ENCODE measurements at places on chromosomes 1 and 21.
A peak's percentile ranks its signal among the peaks of the same experiment; 100 is the strongest.

GRCh38 chr1:113538225-113538624, 147.9 kb downstream of the MAGI3 start:
- DNase-seq: no peak

DNA sequence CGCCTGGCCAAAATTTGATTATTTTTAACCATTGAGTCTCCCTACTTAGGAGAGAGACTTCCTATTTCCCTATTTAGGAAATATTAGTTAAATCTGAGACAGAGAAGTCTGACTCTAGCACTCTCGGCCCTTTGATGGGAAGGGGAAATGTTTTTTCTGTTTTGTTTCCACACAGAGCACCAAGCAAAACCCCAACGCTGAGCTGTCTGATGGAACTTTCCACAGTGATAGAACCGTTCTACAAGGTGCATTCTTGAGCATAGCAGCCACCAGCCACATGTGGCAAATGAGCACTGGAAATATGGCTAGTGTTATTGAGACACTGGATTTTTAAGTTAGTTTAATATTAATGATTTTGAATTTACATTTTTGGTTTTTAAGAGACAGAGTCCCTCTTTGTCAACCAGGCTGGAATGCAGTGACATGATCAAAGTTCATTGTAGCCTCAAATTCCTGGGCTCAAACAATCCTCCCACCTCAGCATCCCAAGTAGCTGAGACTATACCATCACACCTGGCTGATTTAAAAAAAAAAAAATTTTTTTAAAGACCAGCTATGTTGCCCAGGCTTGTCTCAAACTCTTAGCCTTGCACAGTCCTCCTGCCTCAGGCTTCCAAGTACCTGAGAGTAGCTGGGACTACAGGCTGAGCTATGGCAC, 77.3 kb upstream of the GALNT2 start:
- DNase-seq: no peak

DNA sequence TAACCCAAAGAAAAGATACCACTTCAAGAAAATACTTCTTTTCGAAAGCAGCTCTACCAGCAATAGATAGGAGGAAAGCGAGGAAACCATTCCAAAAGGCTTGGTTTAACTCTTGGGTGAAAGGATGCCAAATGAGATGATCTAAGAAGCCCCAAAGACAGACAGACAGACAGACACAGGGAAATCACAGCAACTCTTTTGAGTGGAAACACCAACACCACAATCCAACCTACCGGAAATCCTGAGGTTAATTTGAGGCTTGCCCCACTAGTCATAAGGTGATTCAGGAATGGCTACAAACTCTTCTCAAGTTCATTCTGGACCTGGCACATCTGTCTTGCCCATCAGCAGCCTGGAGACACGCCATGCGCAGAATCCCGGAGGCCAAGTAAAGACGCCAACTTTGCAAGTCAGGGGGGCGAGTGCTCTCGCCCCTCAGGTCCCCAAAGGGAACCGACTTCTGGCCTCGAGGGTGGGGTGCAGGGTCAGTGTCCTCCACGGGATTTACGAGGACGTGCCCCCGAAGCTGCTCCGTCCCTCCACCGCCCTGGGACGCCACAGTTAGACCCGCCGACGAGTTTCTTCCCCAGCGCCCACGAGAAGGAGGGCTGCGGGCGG, 778 bp downstream of the EVI5 start:
- peak; percentile 20 for DNase-seq

- no peak for DNase-seq
Measured at GRCh38 chr1:222732216-222733159, 4.5 kb upstream of the FAM177B start.

GRCh38 chr1:67570486-67571143, 114.4 kb upstream of the GADD45A start:
- no peak for DNase-seq

GRCh38 chr1:6724517-6725141, 23.0 kb upstream of the DNAJC11 start:
- DNase-seq: no peak

DNA sequence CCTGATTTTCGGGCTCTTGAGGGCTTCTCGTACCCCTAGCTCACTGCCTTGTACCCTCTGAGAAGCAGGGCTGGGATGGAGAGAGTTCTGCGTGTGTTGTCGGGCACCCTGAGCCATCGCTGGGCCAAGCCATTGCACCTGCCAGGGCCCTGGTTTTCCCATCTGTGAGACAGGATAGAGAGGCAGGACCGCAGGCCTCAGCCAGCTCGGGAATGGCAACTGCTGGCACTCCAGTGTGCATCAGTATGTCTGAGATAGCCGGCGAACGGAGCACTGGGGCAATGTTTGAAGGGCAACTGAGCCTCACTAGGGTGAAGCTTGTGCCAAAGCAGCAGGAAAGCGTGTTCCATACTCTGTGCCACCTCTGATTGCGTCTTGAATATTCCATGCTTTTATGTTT, 66.9 kb downstream of the TENT5C start:
- DNase-seq: no peak

- no peak for DNase-seq
Measured at GRCh38 chr21:14926186-14926585, 138.6 kb downstream of the NRIP1 start.

DNA sequence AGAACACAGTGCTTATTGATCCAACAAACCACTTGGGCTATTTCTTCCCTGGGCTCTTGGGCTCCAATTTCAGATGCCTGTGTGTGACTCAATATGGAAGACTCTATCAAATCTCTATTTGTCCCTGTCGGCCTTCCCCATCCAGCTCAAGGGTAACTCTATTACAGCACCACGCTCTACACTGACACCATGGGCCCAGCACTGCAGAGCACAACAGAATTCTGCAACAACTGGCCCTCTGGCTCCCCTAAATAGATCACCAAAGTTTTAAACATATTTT, 51.7 kb downstream of the CAPZB start:
- no peak for DNase-seq

DNA sequence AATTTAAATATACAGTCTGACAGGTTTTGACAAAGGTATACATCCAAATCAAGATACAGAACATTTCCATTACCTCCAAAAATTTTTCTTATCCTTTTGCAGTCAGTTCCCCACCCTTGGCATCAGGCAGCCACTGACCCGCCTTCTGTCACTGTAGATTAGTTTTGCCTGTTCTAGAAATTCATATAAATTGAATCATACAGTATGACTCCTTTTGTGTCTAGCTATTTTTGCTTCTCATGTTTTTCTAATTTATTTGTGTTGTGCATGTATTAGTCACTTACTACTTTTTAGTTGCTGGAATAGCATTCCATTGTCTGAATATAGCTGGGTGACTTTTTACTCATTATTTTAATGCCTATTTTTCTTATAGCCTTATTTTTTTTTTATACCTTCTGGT, 3.8 kb downstream of the UTP25 start:
- DNase-seq: no peak

DNA sequence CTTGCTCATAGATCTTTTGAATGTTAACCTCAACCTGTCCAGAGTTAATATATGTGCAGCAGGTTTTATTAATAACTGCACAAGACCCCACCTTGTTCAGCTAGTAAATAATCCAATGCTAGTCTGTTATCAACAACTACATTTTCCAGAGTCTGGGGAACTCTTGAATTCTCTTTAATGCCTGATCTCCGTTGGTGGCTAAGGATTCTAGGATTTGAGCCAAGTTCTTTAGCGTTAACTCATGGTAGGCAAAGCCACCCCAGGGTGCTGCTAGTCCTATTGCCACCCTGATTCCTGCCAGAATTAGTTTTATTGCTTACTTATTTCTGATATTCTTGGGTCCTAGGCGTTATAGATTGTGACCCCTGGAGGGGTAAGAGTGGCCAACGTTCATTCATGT, 12.8 kb downstream of the BACE2 start:
- DNase-seq: no peak

DNA sequence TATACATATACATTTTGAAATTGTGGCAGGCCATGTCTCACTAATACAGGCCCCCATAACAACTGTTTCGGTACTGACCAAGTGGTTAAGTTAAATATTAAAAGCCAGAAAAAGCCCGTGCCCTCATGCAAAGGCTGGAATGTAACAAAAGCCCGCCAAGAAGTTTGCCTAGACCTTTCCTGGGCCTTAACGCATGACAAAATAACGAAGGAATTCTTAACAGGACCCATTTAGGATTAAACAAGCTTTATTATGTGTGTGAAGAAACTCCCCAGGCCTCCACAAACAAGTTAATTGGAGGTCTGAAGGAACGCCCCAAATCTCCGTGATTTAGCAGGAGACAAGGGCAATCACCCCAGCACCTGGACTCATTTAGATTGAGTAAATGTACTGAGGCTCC, 42.4 kb downstream of the TNFSF4 start:
- no peak for DNase-seq

DNA sequence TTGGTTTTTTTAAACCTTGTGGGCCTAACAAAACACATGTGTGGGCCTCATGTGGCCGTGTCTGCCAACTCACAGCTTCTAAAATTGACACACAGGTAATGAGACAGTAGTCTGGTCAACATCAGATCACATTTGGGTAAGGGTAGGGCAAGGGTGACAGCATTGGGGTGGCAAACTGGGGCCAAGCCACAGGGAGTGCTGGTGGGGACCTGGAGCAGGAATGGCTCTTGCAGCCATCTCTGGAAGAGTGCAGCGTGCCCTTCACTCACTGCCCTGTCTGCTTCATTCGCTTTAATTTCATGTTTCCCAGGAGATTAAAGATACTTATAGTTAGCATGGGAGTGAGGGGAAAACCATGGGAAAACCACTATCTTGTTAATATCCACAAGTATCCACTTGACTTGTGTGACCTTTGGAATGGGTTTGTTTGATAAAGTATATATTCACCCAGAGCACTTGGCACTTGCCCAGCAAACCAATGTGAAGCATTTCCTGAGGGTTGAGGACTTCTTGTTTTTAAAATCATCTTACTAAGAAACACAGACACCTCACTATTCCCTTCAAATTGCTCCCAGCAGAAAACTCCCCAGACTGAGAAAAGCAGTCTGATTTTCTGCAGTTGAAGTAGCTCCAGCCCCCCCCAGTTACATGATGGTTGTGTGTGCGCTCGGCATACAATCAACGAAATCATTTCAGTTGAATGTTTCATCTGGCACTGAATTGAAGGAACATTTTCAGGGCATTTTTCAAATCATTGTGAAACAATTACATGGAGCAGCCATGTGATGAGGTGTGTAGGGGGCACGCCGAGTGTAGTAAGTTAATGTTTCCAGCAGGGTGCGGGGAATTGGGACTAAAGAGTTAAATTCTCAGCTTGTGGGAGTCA, 175.7 kb downstream of the VPS13D start:
- no peak for DNase-seq

GRCh38 chr1:10063878-10064277, 31.1 kb downstream of the UBE4B start:
- DNase-seq: no peak

GRCh38 chr1:26697978-26698849, 2.4 kb downstream of the ARID1A start:
- peak; percentile 44 for DNase-seq

DNA sequence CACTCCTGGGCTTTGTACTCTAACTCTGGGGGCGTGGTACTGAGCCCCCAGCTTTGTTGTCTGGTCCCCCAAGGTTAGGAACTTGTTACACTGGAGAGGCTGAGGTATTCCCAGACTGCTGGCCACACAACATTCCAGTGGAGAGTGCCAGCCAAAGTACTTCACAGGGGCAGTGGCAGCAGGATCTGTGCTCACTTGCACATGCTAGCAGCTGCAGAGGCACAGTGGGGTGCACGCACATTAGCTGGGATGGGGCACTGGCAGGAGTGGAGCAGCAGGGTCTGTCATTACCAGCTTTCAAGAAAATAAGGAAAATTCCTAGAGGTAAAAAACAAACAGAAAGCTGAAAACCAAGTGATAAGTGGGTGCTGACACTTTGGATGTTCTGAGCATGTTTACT, 31.0 kb downstream of the ZNF691 start:
- no peak for DNase-seq
